Stimulated activated CD4-positive, alpha-beta T cell treated with anti-CD3 and anti-CD28 coated beads, Interleukin-2, amount 100 ng/mL, for 4 hours (primary cell): ENCODE measurements at places on chromosomes 7 and 10.

GRCh38 chr7:20393021-20393610 lies 62.4 kb downstream of the ITGB8 start:
- DNase-seq = no peak

- no peak for DNase-seq
Measured at GRCh38 chr10:97029271-97029670, 156.5 kb downstream of the SLIT1 start.

- DNase-seq = peak; percentile 3
Measured at GRCh38 chr7:100053215-100053614, 3.6 kb downstream of the ZSCAN21 start.

DNA sequence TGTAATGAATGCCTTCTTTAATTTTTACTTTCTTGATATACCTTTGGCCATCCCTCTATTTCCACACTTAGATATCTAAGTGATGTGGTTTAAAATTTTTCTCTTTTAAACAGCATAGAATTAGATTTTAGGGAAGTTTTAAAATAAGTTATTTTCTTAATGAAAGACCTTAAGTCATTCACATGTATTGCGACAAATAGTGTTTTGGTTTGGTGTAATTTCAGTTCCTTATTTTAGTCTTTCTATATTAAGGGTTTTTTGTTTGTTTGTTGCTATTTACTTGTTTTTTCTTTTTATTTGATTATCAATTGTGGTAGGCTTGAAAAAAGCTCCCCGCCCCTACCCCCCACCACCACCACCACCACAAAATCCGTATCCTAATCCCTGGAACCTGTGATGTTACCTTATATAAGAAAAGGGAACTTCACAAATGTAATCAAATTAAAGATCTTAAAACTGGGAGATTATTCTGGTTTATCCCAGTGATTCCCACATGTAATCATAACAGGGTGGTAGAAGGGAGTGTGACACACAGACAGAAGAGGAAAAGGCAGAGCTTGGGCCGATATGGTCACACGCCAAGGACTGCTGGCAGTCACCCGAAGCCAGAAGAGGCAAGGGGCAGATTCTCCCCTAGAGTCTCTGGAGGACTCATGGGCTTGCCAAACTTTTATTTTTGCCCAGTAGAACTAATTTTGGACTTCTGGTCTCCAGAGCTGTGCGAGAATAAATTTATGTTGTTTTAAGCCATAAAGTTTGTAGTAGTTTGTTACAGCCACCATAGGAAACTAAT lies 149.7 kb downstream of the NPSR1 start:
- no peak for DNase-seq

- no peak for DNase-seq
Measured at GRCh38 chr7:392822-393221, 102.9 kb downstream of the FOXL3 start.

- DNase-seq = no peak
Measured at GRCh38 chr7:91543646-91544045, 279.4 kb downstream of the FZD1 start.

DNA sequence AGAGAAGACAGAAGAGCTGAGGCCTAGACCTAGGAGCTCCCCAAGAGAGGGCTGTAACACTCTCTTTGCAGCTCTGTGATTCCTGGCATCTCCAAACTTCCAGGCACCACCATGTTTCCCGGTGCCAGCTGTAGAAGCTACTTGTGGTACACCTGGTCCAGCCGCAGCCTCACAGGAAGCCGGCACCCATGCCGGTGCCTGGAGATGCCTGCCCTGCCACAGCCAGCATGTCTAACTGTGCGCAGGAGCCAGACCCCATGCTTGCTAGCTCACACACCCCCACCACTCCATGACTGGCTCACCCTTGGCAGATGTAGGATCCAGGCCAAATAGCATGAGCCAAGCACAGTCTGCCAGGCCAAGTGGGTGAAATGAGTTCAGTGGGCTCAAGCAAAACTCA lies 211.7 kb upstream of the GNAI1 start:
- no peak for DNase-seq

GRCh38 chr10:123782549-123782948 lies 109.1 kb downstream of the CPXM2 start:
- no peak for DNase-seq

- no peak for DNase-seq
Measured at GRCh38 chr10:120950051-120950561, 98.9 kb downstream of the WDR11 start.

DNA sequence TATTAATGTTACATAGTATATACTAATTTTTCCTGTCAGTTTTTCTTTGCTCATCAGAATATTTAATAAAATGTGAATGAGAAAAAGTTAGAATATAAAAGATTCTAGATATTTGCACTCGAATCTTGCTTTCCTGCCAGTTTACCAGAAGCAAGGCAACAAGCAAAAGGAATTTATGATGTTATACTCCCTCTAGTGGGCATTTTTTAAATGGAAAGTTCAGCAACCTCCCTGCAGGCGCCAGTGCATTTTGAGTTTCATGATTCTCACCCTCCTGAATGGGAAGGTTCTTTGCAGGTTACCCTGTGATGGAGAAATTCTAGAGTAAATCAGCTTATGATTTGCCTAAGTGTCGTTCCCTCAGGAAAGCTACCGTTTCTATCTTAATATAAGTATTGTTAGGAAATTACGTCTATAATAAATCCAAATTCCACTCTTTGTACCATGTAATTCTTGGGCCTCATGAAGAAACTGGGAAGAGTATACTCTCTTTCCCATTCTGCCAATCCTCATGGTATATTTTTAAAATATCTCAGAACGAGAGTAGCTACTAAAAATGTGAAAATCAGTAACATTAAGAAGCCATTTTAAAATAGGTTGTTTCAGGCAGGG lies 350.0 kb downstream of the CRPPA start:
- no peak for DNase-seq

DNA sequence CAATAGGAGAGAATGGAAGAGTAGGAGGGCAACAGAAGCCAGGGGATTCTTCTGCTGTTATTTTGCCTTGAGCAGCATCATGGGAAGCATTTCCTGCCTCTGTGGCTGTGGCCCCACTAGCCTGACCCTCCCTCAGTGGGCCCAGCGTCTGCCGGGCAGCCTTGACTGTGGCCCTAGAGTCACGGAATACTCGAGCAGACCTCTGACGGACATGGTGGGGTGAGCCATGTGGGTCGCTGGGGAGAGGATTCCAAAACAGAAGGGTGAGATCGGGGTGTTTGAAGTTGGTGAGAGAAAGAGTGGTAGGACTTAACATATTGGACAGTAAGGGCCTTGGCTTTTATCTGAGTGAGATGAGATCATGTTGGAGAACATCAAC lies 8.3 kb upstream of the PRKAG2 start:
- DNase-seq = no peak

DNA sequence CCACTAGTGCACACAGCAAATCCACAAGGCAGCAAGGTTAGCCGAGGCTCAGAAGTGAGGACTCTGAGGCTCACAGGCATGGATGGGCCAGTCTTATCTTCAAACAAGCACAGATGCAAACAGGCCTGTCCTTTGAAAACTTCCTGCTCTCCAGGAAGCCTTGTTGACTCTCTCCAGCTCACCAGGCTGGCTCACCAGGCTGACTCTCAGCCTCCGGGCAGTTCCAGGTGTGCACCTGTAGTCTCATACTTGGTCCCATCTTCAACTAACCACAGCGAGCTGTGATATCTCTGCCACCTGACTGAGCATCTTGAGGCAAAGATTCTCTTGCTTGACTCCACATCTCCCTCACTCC lies 173.9 kb upstream of the ZMIZ1 start:
- DNase-seq = no peak

DNA sequence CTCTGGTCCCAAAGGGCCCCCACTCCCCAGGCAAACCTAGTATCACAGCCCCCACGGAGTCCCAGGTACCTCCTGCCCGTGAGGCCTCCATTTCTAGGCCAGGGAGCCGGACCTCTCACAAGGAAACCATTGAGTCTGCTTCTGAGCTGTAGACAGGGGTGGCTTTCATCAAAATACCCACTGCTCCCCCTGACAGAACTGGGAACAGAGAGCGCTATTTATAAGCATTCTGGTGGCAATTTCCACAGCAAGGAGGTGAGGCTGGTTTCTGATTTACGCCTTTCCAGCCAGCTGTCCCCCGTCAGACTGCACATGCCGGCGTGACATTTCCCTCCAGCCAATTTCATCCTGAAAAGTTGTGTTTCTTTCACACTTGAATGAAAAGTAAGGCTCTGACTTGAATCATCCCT lies 407.5 kb upstream of the PRKCQ start:
- DNase-seq = no peak

GRCh38 chr7:148886844-148887243 lies 2.8 kb upstream of the EZH2 start:
- no peak for DNase-seq

- no peak for DNase-seq
Measured at GRCh38 chr10:122204691-122205489, 66.2 kb upstream of the BTBD16 start.

- DNase-seq = no peak
Measured at GRCh38 chr10:306675-307185, 171.5 kb downstream of the ZMYND11 start.

GRCh38 chr10:50563906-50564305 lies 59.9 kb downstream of the SGMS1 start:
- no peak for DNase-seq

DNA sequence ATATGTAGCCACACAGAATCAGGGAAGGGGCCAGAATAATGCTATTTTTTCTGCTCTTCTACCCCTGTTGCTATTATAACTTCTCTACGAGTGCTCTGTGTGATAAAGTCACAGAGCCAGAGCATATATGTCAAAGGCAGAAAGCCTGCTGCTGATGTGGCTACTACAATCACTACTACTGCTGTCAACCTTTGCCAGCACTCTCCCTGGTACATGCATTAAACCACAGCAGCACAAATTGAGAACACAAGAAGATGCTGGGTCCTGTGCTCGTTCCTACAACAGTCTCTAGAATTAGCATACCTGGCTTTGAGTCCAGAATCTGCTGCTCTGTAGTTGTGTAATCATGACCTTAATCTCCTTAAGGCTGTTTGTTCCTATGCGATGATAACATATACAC lies 108.6 kb downstream of the SEMA3A start:
- DNase-seq = no peak

GRCh38 chr10:62121187-62121530 lies 147.5 kb downstream of the RTKN2 start:
- DNase-seq = no peak

DNA sequence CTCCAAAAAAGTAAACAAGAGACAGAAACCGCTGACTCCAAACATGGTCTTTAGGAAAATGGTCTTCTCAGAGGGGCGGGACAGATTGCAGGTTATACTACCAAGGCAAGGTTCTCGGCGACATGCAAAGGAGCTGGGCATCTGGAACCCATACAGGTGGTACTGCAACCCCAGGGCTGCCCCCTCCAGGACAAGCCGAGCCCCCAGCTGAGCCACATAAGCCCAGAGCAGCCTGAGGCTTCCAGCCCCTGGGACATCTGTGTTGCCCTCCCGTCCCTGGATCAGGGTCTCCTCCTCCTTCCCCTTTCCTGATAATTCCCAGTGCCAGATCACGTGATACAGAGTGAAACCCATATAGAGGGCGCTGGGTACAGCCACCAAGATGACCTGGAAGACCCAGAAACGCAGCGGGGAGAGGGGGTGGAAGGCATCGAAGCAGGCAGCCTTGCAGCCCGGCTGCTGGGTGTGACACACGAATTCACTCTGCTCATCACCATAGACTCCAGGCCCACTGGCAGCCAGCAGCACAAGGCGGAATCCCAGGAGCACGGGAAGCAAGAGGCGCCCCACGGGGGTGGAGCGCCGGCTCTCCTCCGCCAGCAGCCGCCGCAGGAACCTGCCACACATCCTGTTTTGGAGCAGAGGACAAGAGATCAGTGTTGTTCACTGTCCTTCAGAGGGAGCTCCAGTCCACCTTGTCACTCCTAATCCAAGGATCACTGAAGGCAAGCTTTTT lies at the start of gene GJC3:
GJC3 (minus strand) TSS at position 627 of the 736 bp plus-strand sequence; CDS start at position 627, 0 bp downstream.
- peak; percentile 8 for DNase-seq

DNA sequence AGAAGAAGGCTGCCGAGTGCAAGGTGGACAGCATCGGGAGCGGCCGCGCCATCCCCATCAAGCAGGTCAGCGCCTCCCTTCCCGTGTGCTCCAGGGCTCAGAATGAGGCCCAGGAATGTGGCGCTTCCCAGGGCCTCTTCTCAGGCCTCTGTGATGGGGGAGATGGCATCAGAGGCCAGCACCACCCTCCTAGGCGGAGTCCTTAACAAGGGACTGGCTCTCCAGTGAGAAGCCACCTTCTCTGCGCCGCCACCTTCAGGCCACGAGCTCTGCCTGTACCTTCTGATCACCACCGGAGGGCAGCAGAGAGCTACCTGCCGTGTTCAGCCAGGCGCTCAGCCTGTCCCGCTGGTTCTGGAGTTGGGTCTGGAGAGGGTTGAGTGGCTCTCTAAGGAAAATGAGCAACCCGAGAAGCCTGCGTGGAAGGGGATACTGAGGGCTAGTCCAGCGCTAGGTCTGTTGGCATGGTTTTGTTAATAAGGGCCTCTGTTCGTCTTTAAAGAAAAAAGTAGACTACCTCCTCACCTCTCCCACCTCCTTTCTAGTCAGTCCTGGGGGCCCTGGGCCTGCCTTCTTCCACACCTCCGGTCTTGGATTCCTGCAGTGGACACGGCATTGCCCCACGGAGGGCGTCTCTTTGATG lies 37.7 kb downstream of the AGAP3 start:
- peak; percentile 70 for DNase-seq

DNA sequence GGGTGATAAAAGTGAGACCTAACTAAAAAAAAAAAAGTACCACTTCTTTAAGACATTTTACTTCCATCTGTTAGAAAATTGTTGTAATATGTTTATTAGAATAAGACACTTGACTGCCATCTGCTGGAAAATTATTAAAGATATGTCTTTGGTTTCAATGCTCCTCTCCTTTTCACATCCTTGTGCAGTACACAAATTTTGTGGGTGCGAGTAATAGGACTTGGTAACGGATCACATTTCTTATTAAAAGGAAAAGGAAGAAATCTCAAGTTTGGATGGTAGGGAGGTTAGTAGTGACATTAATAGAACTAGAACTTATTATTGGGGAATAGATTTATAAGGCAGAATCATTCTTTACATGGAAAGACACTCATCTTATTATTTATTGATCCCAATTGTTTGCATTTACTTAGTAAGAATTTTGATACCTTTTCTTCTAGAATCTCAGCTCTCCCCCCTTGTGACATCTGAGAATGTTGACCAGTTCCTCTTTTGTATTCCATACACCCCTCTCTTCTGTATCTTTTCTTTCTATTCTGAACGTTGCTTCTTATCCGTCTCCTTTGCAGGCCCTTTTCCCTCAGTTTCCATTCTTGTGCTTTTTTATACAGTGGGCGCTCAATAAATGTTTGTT lies 43.0 kb upstream of the RPA3 start:
- no peak for DNase-seq

DNA sequence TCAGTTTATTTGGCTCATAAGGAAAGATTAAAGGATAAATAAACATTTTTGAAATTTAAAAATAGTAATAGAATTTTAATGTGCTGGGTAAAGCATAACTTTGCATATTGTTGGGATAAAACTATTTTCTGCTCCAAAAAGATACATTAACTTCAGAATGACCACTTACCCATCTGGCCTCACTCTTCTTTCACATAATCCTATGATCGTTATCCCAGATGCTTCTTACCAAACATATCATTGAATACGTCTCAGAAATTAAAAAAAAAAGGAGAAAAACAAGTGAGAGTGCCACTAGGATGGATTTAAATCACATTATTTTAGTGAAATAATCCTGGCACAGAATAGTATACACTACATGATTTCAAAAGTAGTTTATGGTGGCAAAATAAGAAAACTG lies 677.5 kb upstream of the ZWINT start:
- no peak for DNase-seq

GRCh38 chr10:93567277-93568104 lies 1.0 kb downstream of the FFAR4 start:
- no peak for DNase-seq
